ENCODE measurements at places on chromosomes 7 and 10.

- DNase-seq: peak; percentile 85
Observed at GRCh38 chr10:28628184-28628893, 49.0 kb upstream of the BAMBI start.

- no peak for DNase-seq
Observed at GRCh38 chr10:76125900-76126299, 694.5 kb downstream of the LRMDA start.

DNA sequence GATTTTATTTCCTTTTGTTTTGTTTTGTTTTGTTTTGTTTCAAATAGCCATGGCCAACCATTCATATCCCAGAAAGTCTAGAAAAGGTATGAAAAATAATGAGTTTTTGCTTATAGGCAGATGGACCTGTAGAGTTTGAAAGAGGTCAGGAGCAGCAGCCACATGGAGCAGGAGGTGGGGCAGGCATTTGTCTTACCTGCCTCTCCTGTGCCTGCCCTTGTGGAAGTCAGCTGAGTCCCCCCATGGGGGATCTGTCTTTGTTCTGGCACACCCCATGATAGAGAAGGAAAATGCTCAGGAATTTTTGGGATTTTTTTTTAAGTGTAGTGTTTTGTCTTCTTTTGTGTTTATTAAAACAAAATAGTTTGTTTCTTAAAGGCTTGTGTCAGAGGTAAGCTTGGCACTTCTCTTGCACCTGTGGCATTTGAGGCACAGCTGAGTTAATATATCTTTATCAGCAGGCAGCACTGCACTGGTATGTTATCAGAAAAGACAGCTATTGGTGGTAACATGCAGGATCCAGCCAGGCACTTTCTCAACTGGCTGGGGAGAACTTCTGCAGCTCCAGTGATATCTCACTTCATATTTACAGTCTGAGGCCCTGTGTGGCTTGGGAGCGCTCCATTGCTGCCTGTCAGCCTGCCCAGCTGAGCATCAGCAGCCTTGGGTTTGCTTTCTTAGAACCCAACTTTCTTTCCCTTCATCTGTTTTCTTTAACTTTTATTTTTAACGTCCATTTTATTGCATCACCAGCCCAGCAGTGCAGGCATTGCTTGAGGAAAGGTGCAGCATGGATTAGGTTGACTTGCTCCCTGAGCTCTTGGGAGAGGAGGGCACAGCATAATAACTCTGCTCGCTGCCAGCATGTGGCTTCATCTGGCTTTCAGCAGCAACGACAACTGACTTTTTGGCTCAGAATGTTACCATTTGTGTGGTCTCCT, 44.4 kb downstream of the LRRC4 start:
- no peak for DNase-seq

GRCh38 chr10:12972146-12972545, 29.4 kb downstream of the CCDC3 start:
- no peak for DNase-seq

- no peak for DNase-seq
Observed at GRCh38 chr7:114502454-114503254, 88.0 kb downstream of the FOXP2 start.

- no peak for DNase-seq
Observed at GRCh38 chr7:27835376-27835775, 95.4 kb downstream of the TAX1BP1 start.

- no peak for DNase-seq
Observed at GRCh38 chr7:24346129-24346528, 62.1 kb downstream of the NPY start.

- no peak for DNase-seq
Observed at GRCh38 chr10:2791774-2792443, 275.4 kb upstream of the PFKP start.

DNA sequence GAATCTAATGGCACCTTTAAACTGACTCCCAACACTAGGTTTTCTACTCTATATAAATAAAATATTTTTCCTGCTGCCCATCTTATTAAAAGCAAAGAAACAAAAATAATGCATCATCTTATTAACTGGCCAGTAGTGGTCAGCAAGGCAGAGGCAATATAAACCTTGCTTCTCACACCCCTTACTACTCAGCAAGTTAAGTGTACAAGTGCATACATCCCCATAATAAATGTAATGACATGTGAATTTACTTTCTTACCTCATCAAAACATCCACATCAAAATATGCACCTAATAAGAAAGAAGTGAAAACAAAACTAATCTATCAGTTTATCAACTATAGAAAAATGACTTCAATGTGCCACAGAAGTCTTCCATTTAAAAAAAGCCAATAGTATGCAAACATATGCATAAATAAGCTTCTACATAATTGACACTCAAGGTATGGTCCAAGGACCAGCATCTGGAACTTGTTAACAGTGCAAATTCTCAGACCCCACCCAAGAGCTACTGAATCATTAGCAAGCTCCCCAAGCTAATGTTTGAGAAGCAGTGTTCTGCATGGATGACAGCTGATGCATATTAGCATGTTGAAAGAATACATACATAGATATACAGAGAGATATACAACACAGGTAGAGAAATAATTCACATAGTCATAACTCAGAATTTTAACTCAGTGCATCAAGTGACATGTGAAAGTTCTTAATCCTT, 182.7 kb downstream of the C7orf25 start:
- no peak for DNase-seq

GRCh38 chr7:115229401-115230105, 307.7 kb downstream of the MDFIC start:
- DNase-seq: no peak

GRCh38 chr10:88522715-88523114, 60.4 kb downstream of the RNLS start:
- no peak for DNase-seq

DNA sequence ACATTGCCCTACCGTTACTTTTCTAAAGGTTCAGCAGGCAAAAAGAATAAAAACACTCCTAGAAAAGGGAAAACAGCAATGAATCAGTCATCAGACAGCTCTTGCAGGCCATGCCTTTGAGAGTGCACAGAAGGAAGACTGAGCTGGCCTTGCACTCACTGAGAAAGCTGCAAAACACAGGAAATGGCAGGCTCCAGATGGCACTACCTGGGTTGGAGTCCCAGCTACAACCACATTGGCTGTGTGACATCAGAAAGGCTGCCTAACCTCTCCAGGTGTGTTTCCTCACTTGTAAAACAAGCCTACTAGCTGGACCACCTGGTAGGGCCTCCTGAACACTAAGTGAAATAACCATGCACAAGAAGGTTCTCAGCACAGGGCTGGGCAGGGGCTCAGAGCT, 113.7 kb downstream of the SFMBT2 start:
- DNase-seq: no peak

DNA sequence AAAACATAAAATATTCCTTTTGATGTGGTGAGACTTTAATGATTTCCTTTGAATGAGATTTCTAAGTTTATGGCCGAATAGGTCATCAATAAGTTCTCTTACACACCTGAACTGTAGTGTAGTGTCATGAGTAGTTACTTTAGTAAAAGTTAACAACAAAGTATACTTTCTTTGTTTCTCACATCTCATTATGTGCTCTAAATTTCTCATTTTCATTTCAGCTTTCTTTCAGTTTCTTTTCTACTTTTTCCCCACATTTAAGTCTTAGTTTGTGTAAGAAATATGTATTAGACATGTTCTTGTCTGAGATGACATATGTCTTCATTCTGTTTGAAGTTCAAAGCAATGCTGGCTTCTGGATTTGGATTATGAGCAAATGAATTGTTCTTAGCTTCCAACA, 348.1 kb downstream of the ANKRD7 start:
- DNase-seq: no peak

Measured in neural progenitor cell (in vitro differentiated cells).